ENCODE measurements at places on chromosomes 11 and 22.

DNA sequence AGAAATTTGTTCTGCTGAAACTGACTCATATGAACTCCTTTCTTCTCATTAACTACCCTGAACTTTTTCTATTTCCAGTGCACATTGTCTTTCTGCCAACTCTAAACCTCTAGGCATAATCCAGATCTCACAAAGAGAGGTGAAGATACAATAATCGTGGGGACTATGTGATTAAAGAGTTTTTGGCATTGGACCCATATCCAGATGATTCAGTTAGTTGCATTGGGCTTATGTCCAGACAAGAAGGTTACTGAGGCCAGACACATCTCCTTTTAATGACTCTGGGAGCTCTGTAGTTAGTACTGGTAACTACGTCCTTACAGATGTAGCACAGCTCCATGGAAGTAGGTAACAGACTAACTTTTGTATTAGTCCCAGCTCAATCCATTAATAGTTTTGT is 273.0 kb downstream of the CASP12 start:
- DNase-seq, result no peak

- DNase-seq, result peak; percentile 48
These were observed 369 bp downstream of the XRRA1 start for GRCh38 chr11:74948546-74948897.

DNA sequence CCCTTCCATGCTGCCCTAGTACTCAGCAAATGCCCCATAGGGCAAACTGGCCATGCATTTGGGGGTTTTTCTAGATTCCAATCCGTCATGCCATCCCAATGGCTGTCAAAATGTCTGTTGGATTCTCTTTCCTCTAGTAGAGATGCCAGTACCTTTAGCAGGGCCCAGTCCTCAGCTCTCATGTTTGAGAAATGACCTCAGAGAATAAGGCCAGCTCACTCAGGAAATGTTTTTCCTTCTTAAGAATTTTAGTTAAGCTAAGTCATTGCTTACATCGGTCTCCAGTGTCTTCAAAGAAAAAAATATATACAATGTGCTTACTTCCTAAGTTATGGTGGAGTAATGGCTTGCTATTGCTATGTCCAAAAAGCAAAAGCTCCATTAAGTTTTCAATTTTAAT is 14.1 kb upstream of the ALKBH3 start:
- DNase-seq, result no peak

DNA sequence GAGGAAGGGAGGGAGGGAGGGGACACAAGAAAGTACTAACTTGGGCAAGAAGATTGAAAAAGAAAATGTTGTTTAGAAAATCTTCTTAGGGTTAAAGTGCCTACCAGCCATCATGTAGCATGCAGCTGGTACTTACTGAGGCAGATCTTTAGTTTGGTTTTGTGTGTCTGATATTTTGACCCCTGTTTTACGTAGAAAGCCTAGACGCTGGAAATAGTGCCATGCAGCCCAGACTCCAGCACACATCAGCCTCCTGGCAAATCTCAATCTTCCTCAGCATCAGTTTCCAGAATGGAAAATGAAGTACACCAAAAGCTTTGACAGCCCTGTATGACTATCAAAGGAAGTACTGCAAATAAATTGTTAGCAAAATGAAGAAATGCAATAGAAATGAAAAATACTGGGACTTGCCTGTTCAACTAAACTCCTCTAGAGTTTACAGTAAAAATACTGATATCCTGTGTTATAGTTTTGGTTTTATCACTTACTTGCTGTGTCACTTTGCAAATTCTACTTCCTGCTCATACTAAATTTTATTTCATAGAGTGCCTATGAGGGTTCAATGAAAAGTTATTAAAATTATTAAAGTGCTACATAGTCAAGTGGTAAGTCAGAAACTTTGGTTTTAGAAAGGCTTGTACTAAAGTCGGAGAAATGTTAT is 7.4 kb downstream of the USP28 start:
- no peak for DNase-seq

DNA sequence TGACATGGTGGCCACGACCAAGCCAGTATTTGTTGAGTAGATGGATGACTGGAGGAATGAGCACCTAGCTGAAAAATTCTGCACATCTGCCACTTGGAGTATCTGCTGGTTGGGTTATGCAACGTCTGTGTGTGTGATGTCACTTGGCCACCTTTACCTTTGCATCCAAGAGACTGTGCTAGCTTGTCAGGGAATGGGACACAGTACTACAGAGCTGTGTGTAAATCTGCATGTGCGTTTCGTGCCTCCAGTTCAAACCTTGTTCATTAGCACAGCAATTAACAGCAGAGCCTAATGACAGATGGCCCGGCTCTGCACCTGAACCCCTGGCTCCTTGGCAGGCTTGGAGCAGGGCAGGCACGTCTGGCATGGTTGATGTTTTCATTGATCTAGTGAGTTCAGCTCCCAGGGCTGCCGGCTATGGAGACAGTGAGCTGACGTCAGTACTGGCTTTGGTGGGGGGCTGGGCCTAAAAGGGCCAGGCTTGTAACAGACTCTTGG is 188.4 kb upstream of the NAV2 start:
- no peak for DNase-seq

DNA sequence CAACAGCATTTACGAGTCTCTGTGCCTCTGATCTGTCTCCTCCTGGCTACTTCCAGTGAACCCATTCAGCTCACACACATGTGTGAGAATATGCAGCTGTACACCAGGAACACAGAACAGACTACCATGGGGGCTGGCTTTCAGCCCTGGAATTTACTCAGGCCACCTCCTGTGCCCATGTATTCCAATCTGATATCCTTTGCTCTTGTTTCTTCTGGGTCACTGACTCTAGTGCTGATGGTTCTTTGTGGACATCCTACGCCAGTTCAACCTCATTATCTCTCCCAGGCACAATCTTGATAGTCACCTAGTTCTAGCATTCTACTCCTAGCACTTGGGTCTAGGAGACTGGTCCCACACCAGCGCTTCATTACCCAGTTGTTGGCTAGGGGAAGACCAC is 23.0 kb upstream of the ZC3H12C start:
- DNase-seq, result no peak

DNA sequence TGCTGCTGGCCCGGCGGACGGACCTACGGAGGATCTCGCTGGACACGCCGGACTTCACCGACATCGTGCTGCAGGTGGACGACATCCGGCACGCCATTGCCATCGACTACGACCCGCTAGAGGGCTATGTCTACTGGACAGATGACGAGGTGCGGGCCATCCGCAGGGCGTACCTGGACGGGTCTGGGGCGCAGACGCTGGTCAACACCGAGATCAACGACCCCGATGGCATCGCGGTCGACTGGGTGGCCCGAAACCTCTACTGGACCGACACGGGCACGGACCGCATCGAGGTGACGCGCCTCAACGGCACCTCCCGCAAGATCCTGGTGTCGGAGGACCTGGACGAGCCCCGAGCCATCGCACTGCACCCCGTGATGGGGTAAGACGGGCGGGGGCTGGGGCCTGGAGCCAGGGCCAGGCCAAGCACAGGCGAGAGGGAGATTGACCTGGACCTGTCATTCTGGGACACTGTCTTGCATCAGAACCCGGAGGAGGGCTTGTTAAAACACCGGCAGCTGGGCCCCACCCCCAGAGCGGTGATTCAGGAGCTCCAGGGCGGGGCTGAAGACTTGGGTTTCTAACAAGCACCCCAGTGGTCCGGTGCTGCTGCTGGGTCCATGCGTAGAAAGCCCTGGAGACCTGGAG is 74.1 kb downstream of the LRP5 start:
- peak; percentile 31 for DNase-seq

DNA sequence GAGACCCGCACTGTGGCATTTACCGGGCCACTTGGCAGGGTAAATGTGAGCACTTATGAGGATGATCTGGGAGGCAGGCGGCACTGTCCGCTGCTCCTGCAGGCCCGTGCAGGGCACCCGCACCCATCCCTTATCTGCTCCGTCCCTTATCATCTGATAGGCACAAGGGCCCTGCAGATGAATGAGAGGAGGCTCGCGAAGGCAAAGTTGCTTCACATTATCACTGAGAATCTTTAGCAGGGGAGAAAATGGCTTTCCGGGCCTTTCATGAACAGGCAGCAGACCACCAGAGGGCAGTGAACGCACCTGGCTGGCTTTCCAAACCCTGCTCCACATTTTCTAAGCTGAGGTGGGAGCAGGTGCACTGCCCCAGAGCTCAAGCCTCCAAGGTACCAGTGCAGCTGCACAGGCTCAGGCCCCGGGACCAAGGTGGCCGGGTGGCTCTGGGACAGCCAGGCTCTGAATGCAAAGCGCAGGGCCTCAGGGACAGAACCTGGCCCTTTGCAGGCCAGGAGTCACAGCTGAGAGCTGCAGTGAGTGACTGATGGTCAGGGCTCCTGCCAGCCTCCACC is 165.6 kb downstream of the SHANK2 start:
- peak; percentile 34 for DNase-seq

DNA sequence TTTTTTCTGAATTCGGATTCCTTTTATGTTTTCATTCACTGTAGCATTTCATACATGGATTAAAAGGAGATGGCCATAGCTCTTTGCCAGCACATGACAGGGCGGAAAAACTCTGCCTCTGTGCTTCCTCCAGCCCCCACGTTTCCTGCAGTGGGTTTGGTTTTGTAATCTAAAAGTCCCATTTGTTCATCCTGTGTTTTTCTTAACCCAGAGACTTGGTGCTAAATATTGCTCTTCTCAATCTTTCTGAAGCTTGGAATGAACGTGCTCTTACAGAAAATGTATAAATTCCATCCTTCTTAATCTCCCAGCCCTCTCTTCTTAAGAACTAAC is 89.9 kb downstream of the PPP6R3 start:
- DNase-seq, result peak; percentile 69
